ENCODE measurements at places on chromosomes 2 and 18. TPM values are rescaled to one million over a fixed set of nuclear protein-coding genes. Genes with fewer than 3 reads are reported as not detected.

GRCh38 chr2:25972049-25972823 is 10.1 kb downstream of the KIF3C start:
- no peak for DNase-seq

DNA sequence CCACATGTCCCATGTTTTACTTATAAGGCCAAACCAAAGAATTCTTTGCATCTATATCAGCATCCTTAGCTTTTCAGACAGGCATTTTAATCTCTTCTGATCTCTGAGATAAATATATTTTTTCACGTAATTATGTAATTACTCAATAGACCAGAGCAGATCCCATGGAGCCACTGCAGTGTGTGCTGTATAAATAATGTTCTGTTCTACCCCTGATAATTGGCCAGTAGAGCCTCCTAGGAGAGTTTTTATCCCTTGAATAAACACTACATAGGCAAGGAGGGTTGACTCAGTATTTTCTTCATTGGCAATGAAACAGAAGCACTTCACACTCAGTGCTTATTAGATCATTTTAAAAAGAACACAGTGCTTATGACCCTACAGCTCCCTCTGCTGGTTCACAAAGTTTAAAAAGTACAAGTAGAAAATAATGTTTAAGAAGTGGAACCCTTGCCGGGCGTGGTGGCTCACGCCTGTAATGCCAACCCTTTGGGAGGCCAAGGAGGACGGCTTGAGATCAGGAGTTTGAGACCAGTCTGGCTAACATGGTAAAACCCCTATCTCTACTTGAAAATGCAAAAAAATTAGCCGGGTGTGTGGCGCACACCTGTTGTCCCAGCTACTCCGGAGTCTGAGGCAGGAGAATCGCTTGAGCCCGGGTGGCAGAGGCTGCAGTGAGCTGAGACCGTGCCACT is 91.9 kb downstream of the PPP1R1C start:
- DNase-seq: no peak

RSAD2 gene
- 4.3 TPM for total RNA-seq

ME2 gene
- total RNA-seq: 24.8 TPM

GRCh38 chr2:96830044-96830562 is 13.7 kb downstream of the ANKRD23 start:
- DNase-seq: no peak

KCTD18 gene
- 19.5 TPM for total RNA-seq

DNA sequence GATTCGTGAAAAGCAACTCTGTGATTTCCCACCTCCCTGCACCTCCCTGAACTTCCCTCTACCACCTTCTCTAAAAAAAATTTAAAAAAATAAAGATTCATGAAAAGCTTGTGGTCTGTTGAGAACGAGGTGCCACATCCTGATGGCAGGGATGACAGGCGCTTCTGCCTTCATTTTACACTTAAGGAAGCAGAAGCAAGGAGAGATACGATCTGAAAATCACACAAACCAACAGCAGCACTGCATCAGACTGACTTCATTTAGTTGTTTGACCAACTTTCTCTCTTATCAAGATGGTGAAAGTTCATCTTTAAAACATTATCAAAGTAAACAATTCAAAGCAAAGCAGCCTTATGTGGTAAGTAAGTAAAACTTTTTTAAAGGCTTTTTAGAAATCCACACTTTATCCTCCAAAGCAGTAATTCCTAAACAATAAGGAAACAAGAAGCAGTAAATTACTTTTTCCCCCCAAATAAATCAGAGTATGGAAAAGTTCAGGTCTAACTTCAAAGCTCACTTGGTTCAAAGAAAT is 15.5 kb downstream of the WDFY1 start:
- no peak for DNase-seq

PLGLB1 gene
- 4.9 TPM for total RNA-seq

DNA sequence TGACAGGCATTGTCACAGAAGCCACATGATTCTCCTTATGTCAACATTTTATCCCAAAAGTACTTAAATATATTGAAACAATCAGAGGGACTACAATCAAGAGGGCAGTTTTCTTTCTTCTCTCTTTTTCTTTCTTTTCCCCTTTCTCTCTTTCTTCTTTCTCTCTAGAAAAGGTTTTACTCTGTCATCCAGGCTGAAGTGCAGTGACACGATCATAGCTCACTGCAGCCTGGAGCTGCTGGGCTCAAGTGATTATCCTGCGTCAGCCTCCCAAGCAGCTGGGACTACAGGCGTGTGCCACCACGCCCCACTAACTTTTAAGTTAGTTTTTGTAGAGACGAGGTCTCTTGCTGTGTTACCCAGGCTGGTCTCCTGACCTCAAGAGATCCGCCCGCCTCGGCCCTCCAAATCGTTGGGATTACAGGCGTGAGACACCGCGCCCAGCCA is 1.0 kb upstream of the PRKD3 start:
- no peak for DNase-seq

DNA sequence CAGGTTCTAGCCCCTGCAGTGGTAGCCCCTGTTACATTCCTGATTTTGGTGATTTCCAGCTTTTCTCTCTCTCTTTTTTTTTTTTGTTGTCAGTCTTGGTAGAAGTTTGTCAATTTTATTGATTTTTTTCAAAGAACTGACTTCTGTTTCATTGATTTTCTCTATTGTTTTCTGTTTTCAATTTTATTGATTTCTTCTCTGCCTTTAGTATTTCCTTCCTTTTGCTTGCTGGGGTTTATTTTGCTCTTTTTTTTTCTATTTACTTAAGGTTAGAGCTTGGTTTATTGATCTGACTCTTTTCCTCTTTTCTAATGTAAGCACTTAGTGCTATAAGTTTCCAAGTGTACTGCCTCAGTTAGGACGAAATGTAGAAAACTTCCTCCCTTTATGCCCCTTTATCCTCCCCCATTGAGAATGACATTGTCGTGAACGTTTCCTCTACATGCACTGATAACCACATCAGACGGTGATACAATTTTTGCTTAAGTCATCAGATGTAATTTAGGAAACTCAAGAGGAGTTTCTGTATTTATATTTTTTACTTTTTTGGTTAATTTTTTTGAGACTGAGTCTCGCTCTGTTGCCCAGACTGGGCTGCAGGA is 81.1 kb upstream of the HS6ST1 start:
- no peak for DNase-seq

- DNase-seq: no peak
Measured at GRCh38 chr2:127105656-127106456, 1.1 kb downstream of the BIN1 start.

DNA sequence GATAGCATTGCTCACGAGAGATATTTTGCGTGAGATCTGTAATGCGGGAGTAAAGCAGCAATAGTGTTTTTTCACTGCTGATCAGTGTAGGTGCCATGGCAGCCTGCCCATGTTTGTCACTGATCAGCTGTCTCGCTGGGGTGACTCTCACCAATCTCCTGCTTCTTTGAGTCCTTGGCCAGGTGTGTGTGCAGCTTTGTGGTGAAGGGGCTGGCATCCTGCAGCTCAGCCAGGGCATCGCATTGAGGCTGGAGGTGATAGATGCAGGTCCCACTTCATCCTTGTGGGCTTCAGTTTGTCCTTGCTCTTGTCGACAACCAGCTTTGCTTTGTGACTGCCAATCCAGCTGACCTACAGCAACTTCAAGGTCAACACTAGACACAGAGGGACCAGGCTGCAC is 258.3 kb upstream of the CXCR4 start:
- DNase-seq: no peak

- DNase-seq: no peak
Measured at GRCh38 chr18:3528231-3528630, 78.3 kb downstream of the TGIF1 start.

SIGLEC15 gene
- total RNA-seq: not detected
